Colonic mucosa (tissue), 4 donors: ENCODE measurements at places on chromosomes 1 and 21. TPM values are rescaled to one million over a fixed set of nuclear protein-coding genes. Genes with fewer than 3 reads are reported as not detected.
A peak's percentile ranks its signal among the peaks of the same experiment; 100 is the strongest.

- DNase-seq: peak; percentile 69
Observed at GRCh38 chr1:941588-942383, 17.3 kb downstream of the NOC2L start.

GRCh38 chr1:56831871-56832693 is 12.9 kb upstream of the FYB2 start:
- DNase-seq: peak; percentile 61

DNA sequence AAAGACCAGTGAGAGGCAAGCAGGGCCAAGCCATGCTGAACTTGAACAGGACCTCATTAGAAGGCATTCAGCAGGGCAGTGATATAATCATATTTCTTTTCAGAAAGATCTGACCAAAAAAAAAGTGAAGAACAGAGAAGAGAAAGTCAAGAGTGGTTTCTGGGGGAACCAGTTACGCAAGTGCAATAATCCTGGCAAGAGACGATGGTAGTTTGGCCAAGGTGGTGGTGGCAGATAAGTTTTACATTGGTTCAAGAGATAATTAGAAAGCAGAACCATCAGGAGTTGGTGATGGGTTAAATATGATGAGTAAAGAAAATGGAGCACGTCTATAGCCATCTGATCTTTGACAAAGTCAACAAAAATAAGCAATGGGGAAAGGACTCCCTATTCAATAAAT is 54.3 kb downstream of the ZSWIM5 start:
- no peak for DNase-seq

NBPF26 gene
- 11.4 TPM for total RNA-seq

OPTC gene
- not detected for total RNA-seq

SLAMF9 gene
- total RNA-seq: not detected

TAL1 gene
- total RNA-seq: 0.90 TPM

FCRLA gene
- 0.50 TPM for total RNA-seq
